Dermis microvascular lymphatic vessel endothelial cell (primary cell): ENCODE measurements at places on chromosomes 4 and X.

- DNase-seq: no peak
Measured at GRCh38 chrX:107686792-107687191, 58.5 kb downstream of the PRPS1 start.

GRCh38 chrX:13938051-13938828, 91.5 kb downstream of the GEMIN8 start:
- no peak for DNase-seq

GRCh38 chrX:153653556-153653955, 6.6 kb downstream of the DUSP9 start:
- DNase-seq: no peak

- no peak for DNase-seq
Measured at GRCh38 chrX:79371101-79371500, 4.0 kb upstream of the ITM2A start.

GRCh38 chrX:96182366-96182765, 502.3 kb upstream of the DIAPH2 start:
- DNase-seq: peak; percentile 43

GRCh38 chrX:40151211-40152172, 53.7 kb upstream of the BCOR start:
- no peak for DNase-seq

GRCh38 chrX:68995386-68995779, 166.6 kb downstream of the EFNB1 start:
- no peak for DNase-seq

DNA sequence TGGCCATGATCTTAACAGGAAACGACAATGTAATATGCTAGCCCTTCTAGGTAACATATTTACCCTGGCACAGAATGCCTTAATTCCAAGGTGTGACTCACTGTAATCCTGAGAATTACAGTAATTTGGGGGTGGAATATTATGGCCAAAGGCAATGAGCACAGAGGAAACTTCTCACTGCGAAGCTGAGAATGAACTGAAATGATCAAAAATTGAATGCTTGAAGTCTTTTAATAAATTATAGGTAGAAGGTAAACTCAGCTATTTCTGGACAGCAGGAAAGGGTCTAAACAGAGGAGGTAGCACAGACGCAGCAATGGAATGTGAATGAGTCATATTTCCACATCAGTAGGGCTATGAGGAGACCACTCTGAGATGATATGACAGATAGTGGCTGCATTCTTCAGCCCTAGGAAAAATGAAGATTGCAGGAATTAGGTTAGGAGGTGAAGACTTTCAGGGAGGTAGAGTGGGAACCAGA, 312.6 kb downstream of the PACRGL start:
- no peak for DNase-seq

- DNase-seq: no peak
Measured at GRCh38 chrX:72097098-72097497, 34.6 kb downstream of the RTL5 start.

- no peak for DNase-seq
Measured at GRCh38 chrX:123215397-123216089, 31.5 kb downstream of the GRIA3 start.

- DNase-seq: no peak
Measured at GRCh38 chrX:72352786-72353185, 47.1 kb upstream of the CITED1 start.

DNA sequence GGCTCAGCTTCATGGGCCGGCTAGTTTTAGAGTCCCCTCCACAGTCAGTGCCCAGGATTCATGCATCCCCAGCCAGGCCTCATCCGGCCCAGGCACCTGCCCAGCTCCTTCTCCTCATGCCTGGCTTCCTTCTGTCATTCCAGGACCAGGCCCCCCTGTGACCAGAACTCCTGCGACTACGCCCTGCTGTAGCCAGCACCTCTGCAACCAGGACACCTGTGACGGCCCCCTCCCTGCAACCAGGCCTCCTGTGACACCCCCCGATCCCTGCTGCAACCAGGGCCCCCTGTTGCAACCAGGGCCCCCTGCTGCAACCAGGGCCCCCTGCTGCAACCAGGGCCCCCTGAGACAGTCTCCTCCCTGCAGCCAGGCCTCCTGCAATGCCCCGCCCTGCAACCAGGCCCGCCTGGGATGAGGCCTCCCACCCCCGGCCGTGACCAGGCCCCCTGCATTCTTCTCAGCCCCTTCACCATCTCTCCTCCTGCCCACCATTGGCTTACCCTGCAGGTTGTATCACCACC, 46.8 kb downstream of the HTRA3 start:
- no peak for DNase-seq

DNA sequence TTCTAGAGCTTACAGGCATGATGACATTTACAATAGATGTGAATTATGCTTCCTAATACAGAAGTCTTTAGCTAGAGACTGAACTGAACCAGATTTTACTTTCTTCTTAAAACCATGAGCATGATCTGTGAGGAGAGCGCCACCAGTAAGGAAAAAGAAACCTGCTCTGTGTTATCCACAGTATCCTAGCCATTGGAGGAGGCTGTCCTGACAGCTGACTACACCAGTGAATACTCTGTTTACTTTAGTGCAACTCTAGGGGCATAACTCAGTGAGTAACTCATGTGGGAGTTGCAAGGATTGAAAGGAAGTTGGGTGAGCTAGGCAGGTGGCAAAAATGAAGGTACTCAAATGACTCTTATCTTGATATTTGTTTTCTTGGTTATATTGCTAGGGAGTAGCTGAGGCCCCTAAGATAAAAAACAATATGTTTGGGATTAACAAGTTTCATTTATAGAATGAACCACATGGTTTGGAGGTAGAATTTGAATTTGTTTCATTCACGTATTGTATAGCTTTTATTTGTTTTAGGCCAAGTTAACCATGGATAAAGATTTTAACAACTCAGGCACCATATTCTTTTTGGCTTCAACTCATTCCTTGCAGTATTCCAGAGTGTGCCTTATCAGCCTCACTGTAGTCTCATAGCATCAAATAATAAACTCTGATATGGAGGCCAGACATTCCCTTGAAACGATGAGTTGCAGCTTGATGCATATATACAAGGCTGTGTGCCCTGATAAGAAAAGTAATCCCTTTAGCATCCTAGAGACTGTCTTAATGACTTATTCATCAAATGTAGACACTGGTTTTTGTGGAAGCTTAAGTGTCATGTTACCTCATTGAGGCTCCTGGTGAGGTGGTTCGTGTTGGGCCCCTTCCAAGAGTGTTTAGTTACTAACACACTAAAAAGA, 2.5 kb downstream of the BMP3 start:
- DNase-seq: no peak

- no peak for DNase-seq
Measured at GRCh38 chr4:17164666-17165065, 266.2 kb upstream of the LDB2 start.

DNA sequence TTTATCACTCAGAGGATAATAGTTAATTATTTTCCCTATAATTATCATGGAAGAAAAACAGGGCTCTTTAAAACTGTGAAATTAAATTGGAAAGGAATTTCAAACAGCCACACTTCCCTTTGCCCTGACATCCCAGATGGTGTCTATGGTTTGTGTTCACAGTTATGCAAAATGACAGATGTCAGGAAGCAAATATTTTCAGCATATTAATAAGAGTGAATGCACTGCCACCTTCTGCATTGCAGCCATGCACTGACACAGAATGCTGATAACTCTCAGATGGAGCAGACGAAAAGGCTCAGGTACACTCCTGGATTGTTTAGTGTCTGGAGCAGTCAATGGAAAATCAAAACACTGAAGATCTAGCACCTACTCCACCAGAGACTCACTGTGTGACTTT, 57.6 kb downstream of the RWDD4 start:
- no peak for DNase-seq

DNA sequence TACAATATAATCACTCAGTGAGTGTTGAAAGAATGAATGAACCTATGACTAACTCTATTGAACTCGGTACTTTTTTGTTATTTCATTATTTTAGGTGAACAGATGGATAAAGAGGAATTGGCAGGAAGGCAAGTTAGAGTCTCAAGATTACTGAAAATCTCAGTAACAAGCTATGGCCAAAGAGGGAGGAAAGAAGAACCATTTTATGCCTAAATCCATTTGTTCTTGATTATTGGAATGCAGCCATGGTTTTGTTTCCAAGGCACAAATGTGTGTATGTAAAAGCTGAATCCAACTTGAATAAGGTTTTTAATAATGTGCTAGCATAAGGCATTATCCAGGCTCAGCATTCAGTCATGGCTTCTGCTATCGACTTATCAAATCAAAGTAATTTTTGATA, 196.4 kb downstream of the DTHD1 start:
- DNase-seq: no peak

- no peak for DNase-seq
Measured at GRCh38 chrX:123077631-123078030, 106.4 kb upstream of the GRIA3 start.

- DNase-seq: no peak
Measured at GRCh38 chr4:55032179-55032578, 93.2 kb downstream of the KDR start.

GRCh38 chr4:53119680-53120079, 246.2 kb downstream of the SCFD2 start:
- no peak for DNase-seq

- DNase-seq: no peak
Measured at GRCh38 chr4:68163754-68164153, 34.1 kb upstream of the TMPRSS11F start.

DNA sequence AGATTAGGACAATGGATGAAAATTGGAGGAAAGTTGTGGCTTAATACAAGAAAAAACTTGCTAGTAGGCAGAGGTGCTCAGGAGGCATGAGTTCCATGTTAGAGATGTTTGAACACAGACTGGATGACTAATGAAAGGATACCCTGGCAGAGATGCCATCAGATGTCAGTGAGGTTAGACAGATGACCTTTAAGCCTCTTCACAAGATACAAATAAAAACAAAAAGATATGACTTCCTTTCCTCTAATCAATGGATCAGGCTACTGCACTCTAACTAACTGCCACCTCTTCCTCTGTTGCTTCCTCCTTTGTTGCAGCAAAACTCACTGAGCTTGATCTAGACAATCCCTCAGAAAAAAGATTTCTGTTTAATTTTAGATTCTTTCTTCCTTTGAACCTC, 14.7 kb downstream of the STAP1 start:
- no peak for DNase-seq
